Amniotic stem cell (primary cell): ENCODE measurements at places on chromosomes 6 and 20.

GRCh38 chr20:22403022-22403631, 181.2 kb downstream of the FOXA2 start:
- no peak for DNase-seq

- DNase-seq = no peak
These were observed 18.2 kb downstream of the ANKRD66 start for GRCh38 chr6:46764961-46765360.

DNA sequence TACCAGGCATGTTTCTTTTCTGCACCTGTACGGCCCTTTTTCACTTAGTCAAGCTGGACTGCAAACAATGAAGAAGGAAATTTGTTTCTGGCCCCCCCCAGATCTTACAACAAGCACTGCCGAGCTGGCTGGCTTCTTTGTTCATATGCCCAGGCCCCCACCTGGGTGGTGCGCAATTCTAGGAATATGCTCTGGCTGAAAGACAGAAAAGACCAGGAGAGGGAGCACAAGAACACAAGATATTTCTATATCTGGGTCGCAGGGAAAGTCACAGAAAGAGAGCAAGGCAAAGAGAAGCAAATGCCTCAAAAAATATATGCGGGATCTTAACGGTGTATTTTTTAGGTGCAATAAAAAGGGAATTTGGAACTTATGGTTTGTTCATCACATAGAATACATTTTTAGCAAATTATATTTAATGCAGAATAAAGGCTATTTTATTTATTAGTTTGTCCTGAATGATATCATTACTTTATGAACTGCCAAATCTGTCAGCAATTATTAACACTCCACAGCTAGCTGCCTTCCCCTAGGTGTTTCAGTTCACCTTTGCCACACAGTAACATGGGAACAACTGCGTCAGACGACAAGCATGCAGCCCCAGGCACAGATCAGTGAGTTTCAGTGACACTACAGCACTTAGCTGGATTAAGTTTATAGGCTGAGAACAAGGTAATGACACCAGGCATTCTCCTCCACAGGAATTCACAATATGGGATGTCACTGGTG, 76.5 kb downstream of the GJA10 start:
- peak; percentile 20 for DNase-seq

DNA sequence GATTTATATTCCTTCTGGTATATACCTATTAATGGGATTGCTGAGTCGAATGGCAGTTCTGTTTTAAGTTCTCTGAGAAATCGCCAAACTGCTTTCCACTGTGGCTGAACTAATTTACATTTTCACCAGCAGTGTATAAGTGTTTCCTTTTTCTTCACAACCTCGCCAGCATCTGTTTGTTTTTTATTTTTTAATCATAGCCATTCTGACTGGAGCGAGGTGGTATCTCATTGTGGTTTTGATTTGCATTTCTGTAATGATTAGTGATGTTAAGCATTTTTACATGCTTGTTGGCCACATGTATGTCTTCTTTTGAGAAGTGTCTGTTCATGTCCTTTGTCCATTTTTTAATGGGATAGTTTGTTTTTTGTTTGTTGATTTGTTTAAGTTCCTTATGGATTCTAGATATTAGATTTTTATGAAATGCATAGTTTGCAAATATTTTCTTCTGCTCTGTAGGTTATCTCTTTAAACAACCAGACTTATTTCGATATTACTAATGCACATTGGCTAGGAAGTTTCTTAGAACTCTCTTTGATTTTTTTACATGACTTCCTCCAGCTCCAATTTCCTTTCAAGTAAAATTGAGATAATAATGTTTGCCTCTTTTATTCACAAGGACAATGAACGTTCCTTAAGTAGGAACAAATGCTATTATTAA, 12.2 kb upstream of the VNN1 start:
- DNase-seq = no peak

GRCh38 chr6:47075168-47075567, 33.0 kb upstream of the ADGRF1 start:
- no peak for DNase-seq

GRCh38 chr20:11231742-11232648, 558.2 kb upstream of the JAG1 start:
- DNase-seq = no peak

GRCh38 chr20:59398537-59399205, 98.3 kb downstream of the EDN3 start:
- no peak for DNase-seq

DNA sequence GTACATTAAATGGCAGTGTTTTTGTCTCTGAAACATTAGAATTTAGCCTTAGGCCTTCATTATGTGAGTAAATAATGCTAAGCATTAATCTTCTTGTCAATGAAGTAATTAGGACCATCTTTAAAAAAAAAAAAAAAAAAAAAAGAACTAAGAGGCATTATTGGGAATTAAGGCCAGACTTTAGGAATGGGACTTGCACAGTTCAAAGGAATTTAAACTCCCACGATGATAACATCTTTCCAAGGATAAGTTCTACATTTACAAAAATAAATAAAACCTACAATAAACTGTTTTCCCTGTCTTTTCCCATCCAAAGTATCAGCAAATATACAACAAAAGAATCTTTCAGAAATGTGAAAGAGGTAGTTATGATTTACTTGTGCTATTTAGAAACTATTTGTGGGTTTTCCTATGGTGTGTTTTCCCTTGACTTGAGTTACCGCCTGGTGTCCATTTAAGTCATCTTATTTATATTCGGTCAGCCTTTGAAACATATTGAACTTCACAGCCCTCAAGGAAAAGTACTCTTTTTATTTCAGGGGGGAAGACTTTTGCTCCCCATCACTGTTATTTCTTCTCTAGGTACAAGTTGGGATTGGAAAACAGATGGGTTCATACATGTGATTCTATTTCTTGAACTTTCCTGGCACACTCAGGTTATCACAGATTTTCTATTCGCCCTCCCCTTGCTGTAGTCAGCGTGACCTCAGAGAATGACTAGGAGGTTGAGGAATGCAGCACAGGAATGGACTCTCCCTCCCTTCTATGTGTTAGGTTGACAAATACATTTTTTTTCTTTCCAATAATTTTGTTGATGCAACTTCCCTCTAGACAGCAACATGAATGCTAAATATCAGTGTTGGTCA, 13.6 kb downstream of the STMND1 start:
- peak; percentile 60 for DNase-seq

- no peak for DNase-seq
These were observed 65.9 kb downstream of the PREP start for GRCh38 chr6:105336986-105337385.

- no peak for DNase-seq
These were observed 17.7 kb downstream of the TPBG start for GRCh38 chr6:82381278-82381677.

DNA sequence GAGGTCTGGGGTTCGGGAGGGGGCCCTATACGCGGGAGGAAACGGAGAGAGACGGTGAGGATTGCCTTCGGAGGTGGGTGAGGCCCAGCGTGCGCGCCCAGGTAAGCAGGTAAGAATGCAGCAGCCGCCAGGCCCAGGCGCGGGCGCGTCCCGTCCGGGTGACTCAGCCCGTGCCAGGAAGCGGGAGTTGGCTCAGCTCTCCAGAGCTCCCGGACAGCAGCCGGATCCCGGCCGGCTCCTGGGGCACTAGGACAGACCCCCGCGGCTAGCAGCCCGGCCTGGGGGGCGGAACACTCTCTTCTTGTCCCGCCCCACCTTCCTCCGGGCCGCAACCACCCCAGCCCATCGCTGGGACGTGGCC, 1.5 kb upstream of the MDFI start:
- no peak for DNase-seq

GRCh38 chr6:135179372-135179771, 1.7 kb upstream of the MYB start:
- no peak for DNase-seq

DNA sequence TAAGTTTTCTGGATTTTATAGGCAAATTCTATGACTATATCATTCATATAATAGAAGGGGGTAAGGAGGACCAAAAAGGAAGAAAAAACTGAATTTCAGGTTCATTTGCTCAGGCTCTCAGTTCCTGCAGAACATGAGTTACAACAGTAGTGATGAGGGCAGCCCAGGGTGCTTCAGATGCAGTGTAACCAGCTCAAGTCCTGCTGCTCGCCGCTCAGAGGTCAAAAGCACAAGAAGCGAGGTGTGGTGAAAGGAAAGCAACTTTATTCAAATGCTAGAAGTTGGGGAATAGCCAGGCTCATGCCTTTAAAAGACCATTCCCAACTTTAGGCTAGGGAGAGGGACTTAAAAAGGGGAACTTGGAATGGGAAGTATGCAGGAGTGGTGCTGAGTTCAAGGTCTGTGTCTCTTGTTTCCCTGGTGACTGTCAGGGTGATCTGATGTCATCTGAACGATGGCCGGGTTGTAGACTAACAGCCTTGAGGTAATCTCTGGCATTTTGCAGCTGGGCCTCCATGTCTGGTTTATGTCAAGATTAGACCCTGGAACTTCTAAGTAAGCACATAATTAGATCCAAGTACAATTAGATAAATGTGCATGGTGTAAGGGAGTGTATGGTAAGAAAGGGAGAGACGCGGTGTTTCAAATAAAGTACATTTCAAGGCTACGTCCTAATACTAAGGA, 14.5 kb upstream of the SEC63 start:
- no peak for DNase-seq

DNA sequence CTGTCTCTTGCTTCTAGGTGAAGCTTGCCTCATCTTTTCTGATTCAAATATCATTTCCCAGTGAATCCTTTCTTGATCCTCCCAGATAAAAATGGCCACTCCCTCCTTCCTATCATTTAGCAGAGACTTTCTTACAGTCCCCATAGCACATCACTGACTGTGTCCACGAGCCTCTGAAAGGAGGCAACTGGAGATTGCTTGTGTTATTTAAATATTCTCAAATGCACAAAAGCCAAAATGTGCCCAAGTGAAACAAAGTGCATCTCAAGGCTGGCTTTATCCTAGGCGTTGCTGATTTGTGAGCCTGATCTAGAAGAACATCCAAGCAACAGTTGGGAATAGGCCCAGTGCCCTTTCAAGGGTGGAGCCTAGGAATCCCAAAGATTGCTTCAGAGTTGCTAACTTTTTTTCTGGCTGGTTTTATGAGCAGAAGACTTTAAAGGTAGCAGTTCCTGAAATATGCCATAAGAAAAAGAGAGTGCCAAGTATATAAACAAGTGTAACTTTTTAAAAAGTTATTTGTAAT, 393.6 kb downstream of the CD83 start:
- no peak for DNase-seq

DNA sequence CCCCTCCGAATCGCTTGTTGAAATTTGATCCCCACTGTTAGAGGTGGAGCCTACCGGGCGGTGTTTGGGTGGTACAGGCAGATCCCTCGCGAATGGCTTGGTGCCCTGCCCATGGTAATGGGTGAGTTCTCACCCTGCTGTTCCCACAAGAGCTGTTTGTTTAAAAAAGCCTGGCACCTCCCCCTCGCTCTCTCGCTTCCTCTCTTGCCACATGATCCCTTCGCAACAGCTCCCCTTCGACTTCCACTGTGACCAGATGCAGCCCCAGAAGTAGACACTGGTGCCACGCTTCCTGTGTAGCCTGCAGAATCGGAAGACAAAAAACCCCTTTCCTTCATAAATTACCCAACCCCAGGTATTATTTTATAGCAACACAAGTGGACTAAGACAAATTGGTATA, 292.2 kb upstream of the QKI start:
- no peak for DNase-seq

DNA sequence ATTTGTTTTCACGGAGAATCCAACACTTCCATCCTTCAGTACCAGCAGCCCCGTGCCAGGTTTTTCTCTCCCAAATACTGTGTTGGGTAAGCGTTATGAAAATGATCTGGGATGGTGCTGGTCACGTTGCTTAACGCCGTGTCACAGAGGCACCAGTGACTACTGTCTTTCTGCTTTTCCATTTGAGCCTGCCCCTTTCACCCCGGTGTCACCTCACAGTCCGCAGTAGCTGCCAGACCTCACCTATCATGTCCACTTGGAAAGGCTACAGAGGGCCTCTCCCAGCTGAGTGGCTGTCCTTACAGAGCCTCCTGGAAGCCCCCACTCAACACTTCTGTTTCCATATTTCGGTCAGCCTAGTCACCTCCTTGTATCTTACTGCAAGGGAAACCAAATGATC, 176.5 kb upstream of the ARID1B start:
- no peak for DNase-seq

GRCh38 chr20:61705386-61706258, 360.1 kb downstream of the TAF4 start:
- DNase-seq = no peak

DNA sequence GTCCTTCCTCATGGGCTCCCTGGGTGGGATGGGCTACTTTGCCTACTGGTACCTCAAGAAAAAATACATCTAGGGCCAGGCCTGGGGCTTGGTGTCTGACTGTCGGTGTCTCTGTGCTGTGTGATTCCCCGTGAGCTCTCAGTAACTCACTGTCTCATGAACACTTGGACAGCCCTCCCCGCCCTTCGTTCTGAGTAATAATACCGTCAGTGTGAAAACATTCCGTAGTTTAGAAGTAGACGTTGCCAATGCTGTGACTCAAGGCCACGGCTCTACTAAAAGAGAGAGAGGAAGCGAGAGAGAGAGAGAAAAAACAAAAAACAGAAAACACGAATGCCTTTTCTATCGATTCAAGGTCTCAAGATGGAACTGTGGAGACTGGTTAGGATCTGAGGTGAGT, 31.8 kb downstream of the FITM2 start:
- no peak for DNase-seq

DNA sequence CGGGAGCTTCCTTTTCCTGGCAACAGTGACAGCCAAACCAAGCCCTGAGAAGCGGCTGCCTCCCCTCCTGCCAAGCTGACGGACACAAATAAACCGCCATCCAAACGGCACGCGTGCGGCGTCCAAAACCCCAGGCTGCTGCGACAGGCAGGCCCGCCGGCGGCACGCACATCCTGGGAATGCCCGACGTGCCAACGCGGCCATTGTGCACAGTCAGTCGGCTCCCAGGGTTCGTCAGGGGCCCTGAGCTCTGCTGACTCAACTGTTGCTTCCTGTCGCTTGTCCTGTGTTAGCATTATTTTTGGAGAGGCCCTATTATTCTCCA, 6.8 kb downstream of the JAG1 start:
- DNase-seq = no peak

DNA sequence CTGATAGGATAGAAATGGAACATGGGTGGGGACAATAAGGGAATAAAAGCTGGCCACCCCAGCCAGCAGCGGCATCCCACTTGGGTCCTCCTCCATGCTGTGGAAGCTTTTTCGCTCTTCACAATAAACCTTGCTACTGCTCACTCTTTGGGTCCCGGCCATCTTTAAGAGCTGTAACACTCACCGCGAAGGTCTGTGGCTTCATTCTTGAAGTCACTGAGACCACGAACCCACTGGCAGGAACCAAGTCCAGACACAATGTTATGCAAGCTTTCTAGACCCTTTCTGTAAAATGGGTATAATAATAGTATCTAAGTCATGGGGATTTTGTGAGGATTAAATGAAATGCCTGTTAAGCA, 48.9 kb upstream of the EZR start:
- no peak for DNase-seq

DNA sequence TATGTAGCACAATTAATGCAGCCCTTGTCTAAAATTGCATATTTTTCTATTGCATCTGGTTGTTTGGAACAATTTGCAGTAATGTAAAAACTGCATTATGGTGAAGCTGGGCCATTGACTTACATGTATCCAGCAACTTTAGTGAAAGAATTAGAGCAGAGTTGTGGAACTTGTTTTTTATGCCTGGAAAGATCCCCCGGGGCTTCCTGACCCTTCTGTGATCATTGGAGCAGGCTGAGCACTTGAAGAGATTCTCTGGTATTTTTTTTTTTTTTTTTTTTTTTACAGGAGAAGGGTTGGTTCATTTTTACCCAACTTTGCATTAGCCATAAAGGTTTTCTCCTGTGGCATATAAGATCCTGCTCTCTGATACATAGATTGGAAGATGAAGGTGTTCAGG, 45.0 kb downstream of the LIN28B start:
- no peak for DNase-seq
